ENCODE measurements at places on chromosomes 1 and 21. TPM values are rescaled to one million over a fixed set of nuclear protein-coding genes. Genes with fewer than 3 reads are reported as not detected.

Gene IFNLR1
- total RNA-seq: 0.78 TPM

Gene ATAD3A
- total RNA-seq: 15.3 TPM

Gene ATP6V0B
- total RNA-seq: 125 TPM

Gene FCGR2B
- not detected for total RNA-seq

Gene C1orf94
- not detected for total RNA-seq

Gene SEMA6C
- 1.7 TPM for total RNA-seq

Gene PRAMEF25
- total RNA-seq: not detected

Gene DCST1
- not detected for total RNA-seq

Gene TNNT2
- not detected for total RNA-seq

Gene RGSL1
- total RNA-seq: not detected

Gene VASH2
- total RNA-seq: 3.5 TPM

Gene SPRR2G
- total RNA-seq: not detected

Gene CNKSR1
- not detected for total RNA-seq

Gene VTCN1
- total RNA-seq: not detected

Gene HAO2
- total RNA-seq: not detected

Gene CDK18
- 5.9 TPM for total RNA-seq

Gene SUCO
- 22.9 TPM for total RNA-seq

Gene LCE1E
- not detected for total RNA-seq

Gene GRIK3
- total RNA-seq: not detected

Gene FAAH
- 0.72 TPM for total RNA-seq

Gene SH2D1B
- total RNA-seq: not detected

Gene MKNK1
- total RNA-seq: 8.0 TPM

Gene NTPCR
- total RNA-seq: 49.7 TPM

Gene CLDN17
- not detected for total RNA-seq

Gene CFHR3
- not detected for total RNA-seq

Gene KCNE1
- not detected for total RNA-seq

Gene MXRA8
- total RNA-seq: 281 TPM

Gene EGLN1
- 39.5 TPM for total RNA-seq

Gene TRNP1
- total RNA-seq: 66.3 TPM

Gene CCDC181
- total RNA-seq: 2.2 TPM

Gene AJAP1
- 0.24 TPM for total RNA-seq

Gene PBX1
- 120 TPM for total RNA-seq

Gene GUCA2A
- not detected for total RNA-seq

Gene GPR3
- total RNA-seq: 2.8 TPM

Gene CCDC28B
- 24.6 TPM for total RNA-seq

Gene ZNF683
- total RNA-seq: not detected

Gene PLXNA2
- total RNA-seq: 6.3 TPM

Gene GPR52
- not detected for total RNA-seq

Gene CATSPERE
- total RNA-seq: 0.13 TPM

Gene H6PD
- total RNA-seq: 69.9 TPM
